SK-MEL-5 (cell line): ENCODE measurements at places on chromosomes 3 and 15. TPM values are rescaled to one million over a fixed set of nuclear protein-coding genes. Genes with fewer than 3 reads are reported as not detected.

DNA sequence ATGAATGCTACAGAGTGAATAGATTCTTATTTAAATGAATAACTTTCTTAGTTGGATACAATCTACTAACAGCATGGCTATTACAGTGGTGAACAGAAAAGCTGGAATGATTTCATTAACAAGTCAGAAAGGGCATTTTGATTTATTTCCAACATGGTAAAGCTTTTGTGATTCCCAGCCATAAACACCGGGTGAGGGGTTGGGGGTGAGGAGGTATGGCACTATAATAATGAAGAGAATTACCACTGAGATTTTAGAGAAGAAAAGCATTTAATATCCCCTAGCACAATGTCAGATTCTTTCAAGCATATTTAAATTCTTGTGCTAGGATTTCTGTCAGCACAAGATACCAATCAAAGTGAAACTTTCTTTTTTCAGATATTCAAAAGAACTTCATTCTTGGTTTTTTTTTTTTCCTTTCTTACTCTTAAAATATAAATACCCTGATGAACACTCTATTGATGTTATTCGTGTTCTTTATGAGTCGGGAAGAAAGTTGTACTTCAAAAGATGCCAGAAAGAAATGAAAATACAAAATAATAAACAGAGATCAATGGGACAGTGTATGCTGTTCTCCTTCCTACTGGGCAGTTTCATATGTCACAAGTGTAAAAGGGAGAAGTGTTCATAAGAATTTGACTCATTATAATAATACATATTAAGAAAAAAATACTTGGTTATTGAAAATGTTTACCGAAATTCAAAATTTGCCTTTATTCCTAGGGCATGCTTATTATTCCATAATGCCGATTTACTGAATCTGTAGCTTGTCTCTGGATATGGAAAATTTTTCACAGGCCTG is 522.8 kb downstream of the CADM2 start:
- peak; percentile 44 for DNase-seq

DNA sequence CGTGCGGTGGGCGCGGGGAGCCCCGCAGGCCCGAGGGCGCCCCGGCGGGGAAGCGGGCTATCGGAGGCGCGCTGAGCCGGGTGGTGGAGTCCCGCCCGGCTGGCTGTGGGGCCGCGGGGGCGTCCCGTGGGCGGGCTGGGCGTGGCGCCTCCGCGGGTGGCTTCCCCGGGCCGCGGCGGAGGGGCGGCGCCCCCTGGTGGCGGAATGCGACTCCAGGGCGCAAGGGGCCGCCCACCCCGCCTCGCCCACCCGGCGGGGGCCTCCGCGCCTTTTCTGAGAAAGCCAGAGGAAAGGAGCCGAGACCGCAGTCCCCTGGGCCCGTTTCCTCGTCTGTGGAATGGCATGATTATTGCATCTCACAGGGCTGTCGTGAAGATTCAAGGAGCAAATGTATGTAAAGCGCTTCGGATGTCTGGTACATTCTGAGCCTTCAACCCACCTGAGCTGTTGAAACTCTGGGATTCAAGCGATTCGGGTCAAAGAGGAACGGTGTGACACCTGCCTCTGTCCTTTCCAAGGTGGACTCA is 31.9 kb upstream of the RAB6B start:
- peak; percentile 36 for DNase-seq

- no peak for DNase-seq
Observed at GRCh38 chr3:143627336-143627735, 220.9 kb downstream of the SLC9A9 start.

DNA sequence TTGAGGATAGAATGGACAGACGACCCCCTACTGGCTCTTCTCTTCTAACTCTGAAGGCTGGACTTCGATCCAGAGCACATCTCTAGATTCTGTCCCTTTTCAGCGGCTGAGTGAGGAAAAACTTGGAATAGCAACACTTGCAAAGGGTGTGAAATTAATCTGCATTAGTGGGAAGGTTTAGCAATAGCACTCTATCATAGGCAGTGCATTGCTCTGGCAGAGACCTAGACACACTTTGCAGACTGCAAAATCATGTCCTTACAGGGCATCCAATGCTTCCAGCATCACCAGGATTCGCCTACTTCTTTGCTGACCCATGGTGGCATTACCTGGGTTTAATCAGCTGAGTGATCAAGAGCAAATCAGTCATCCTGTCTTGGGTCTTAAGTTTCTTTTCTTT is 43.1 kb downstream of the DAPK2 start:
- no peak for DNase-seq

- no peak for DNase-seq
Observed at GRCh38 chr3:115659253-115660220, 36.2 kb downstream of the GAP43 start.

DNA sequence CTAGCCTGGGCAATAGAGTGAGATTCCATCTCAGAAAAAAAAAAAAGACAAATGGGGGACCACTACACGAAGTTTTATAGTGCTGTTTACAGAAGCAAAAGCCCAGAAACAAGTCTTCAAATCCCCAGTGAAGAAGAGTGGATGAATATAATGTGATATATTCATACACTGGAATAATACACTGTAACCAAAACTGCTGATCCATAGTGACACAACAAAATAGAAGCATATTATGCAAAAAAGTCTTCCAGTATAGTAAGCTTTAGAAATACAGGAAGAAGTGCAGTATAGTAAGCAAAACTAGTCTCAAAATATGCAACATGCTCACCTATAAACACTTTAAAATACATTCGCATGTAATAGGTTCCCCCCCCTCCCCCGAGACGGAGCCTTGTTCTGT is 11.9 kb upstream of the FAH start:
- DNase-seq: no peak

GRCh38 chr15:73756947-73757513 is 3.9 kb upstream of the INSYN1 start:
- DNase-seq: no peak

GRCh38 chr15:33616475-33616874 is 305.7 kb downstream of the RYR3 start:
- no peak for DNase-seq

DNA sequence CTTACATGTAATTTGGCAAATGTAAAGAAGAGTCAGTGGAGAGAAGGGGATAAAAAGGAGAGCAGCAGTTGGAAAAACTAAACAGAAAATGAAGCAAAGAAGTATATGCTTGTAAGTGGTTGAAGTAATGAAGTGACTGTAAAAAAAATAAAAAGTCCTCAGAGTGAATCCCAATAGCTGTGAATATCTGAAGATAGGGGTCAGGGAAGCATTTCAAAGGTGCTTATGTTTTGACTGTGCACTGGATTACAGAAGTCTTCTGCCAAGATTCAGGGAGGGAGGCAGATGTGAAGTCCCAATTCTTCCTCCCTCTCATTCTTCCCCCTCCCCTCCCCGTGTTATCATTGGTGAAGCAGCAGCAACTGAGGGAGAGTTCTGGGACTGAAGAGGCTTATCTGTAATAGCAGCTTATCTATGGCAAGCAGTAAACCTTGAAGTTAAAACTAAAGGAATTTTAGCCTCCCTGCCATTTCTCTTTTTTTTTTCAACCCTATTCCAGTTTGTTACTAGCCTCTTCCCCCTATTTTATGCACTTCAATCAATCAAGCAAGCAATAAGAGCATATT is 597.9 kb downstream of the IGSF11 start:
- DNase-seq: no peak

The SLC33A1 gene
- 60.9 and 66.0 TPM in 2 replicates for total RNA-seq

The FEZF2 gene
- not detected in 2 replicates for total RNA-seq

The CACNA2D3 gene
- not detected in 2 replicates for total RNA-seq

The CFAP44 gene
- 2.9 and 3.7 TPM in 2 replicates for total RNA-seq

The SLC22A13 gene
- total RNA-seq: 0.34 TPM in 1 of 2 replicates, not detected in the other

The CCR5 gene
- not detected in 2 replicates for total RNA-seq

The GPR156 gene
- 0.08 and 0.29 TPM in 2 replicates for total RNA-seq

The KLHL40 gene
- not detected in 2 replicates for total RNA-seq

The ACOX2 gene
- 3.0 and 5.6 TPM in 2 replicates for total RNA-seq

The ADPRH gene
- 1.5 and 1.6 TPM in 2 replicates for total RNA-seq
